ENCODE measurements at places on chromosomes 3 and 15.

DNA sequence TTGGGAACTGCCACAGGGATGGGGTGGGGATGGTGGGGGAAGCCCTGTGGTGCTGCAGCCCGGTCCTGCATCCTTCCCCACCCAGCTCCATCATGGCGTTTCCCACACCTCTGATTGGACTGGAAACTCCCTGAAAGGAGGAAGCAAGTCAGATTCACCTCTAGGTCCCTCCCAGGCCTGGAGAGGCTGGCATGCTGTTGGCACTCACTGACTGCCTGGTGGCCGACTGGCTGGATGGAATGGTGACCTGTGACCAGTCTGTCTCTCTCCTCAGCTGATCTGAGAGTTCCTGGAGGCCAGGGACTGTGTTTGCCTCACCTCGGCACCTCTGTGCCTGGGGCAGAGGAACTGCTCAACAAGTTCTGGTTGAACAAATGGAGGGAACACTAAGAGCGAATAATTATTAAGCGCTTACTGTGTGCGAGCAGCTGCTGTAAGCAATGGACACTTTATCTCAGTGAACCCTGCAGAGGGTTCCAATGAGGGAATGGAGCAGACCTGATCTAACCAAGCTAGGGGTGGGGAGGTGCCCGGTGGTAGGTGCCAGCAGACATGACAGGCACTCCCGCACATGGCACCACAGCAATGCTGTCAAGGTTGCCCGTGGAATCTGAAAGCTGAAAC lies 3.5 kb upstream of the HHATL start:
- no peak for DNase-seq

DNA sequence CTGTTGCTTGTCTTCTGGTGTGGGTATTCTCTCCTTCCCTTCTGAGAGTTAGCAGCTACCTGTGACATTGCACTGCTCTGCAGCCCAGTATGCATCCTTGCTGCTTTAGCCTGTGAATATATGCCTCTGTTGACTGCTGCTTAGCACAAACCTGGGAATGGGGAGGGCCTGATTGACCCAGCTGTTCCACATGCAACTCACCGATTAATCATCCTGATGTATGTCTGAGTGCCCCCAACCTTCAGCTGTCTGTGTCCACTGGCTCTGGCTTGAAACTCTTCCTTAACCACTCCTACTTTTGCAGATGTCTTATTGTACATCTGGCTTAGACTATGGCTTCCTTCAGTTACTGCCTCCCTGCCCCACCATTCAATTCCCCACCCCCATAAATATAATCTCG lies 119.1 kb downstream of the RASA2 start:
- DNase-seq, result no peak

GRCh38 chr15:34179234-34179633 lies 30.7 kb downstream of the KATNBL1 start:
- no peak for DNase-seq

GRCh38 chr3:185353225-185353624 lies 9.7 kb upstream of the MAP3K13 start:
- no peak for DNase-seq

GRCh38 chr3:102444101-102444500 lies 9.3 kb downstream of the ZPLD1 start:
- no peak for DNase-seq

- DNase-seq, result no peak
These were observed 280.9 kb downstream of the FOXP1 start for GRCh38 chr3:71302604-71303003.

- peak; percentile 57 for DNase-seq
These were observed 27.7 kb downstream of the RAB7A start for GRCh38 chr3:128753715-128754114.

DNA sequence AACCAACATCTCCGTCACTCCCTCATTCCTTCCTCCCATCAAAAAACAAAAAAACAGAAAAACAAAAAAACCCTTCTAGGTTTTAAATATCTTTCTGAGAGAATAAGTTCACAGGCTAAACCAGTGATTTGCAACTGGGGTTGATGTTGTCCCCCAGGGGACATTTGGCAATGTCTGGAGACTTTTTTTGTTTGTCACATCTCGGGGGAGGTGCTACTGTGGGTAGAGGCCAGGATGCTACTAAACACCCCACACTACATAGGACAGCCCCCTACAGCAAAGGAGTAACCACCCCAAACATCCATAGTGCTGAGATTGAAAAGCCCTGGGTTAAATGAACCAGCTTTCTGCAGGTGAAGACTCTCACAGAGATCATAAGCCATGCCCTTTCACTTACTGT lies 17.0 kb upstream of the PROK2 start:
- no peak for DNase-seq

DNA sequence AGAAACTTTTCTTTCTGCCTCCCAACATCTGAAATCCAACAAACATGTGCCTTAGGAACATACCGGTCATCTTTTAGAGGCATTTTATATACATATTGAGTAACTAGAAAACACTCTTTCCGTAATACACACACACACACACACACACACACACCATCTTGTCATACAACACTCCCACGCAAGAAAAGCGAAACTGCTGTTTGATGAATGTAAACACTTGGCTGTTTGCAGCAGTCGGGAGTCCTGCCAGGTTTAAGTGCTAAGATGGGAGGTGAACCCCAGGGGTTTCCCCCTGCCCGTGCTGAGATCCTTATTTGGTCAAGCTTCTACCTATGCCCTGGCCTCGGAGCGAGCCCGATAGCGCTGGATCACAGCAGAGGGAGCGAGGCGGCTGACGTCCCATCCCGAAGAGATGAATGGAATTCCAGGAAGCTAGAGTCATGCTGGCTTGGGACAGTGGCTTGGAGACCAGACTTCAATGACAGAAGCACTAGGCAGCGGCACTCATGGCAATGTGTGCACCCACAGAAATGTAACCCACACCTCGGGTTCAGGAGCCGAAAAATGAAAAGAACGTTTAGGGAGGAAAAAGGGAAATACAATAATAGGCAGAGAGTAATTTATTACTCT lies 1.3 kb upstream of the THBS1 start:
- DNase-seq, result no peak

DNA sequence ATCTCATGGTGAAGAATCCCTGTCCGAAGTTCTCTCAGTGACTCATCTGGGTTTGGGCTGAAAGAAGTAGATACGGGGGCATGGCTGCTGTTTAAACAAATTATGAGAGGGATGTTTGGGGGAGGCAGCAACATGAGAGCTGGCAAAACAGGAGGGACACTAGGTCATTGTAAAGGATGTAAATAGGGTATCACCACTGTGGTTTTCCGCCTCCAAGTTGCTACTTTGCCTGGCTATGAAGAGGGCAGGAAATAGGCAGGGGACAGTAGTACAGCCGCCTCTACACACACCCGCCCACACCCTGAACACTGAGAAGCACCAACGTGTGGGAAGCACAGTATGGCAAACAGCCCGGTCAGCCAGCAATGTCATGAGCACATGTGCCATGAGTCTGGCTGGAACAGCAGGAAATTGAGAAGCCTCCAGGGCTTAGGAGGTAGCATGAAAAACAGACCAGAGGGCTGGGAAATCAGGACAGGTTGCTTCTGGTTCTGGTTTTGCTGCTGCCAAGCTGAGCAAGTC lies 17.1 kb downstream of the HEXA start:
- no peak for DNase-seq

- DNase-seq, result no peak
These were observed 12.5 kb downstream of the COPG1 start for GRCh38 chr3:129261894-129262293.

DNA sequence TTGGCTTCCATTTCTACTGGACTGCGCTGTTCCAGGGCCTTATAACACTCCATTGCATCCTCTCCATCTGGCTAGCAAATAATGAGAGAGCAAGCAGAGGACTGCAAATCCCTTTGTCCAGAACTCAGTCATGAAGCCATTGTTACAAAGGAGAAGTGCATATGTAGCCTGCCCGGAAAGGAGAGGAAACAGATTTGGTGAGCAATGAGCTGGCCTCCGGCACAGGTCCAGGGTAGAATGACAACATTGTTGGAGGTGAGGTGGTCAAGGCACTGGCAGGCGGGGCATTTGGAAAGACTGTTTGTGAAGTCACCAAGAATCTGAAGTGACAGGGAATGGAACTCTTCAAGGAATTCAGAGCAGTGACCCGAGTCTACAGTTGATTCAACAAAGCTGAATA lies 25.0 kb upstream of the ATP1B3 start:
- DNase-seq, result no peak

GRCh38 chr3:39705351-39705900 lies 104.0 kb upstream of the MYRIP start:
- DNase-seq, result no peak

DNA sequence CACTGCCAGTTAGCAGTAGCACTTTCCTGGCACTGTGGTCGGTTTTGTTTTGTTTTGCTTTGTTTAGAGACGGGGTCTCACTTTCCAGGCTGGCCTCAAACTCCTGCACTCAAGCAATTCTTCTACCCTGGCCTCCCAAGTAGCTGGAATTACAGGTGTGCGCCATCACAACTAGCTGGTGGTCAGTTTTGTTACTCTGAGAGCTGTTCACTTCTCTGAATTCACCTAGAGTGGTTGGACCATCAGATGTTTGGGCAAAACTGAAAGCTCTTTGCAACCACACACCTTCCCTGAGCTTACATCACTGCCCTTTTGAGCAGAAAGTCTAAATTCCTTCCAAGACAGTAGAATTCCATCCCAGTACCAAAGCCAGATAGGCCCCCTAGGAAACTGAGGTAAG lies 22.6 kb downstream of the CLDN18 start:
- no peak for DNase-seq

DNA sequence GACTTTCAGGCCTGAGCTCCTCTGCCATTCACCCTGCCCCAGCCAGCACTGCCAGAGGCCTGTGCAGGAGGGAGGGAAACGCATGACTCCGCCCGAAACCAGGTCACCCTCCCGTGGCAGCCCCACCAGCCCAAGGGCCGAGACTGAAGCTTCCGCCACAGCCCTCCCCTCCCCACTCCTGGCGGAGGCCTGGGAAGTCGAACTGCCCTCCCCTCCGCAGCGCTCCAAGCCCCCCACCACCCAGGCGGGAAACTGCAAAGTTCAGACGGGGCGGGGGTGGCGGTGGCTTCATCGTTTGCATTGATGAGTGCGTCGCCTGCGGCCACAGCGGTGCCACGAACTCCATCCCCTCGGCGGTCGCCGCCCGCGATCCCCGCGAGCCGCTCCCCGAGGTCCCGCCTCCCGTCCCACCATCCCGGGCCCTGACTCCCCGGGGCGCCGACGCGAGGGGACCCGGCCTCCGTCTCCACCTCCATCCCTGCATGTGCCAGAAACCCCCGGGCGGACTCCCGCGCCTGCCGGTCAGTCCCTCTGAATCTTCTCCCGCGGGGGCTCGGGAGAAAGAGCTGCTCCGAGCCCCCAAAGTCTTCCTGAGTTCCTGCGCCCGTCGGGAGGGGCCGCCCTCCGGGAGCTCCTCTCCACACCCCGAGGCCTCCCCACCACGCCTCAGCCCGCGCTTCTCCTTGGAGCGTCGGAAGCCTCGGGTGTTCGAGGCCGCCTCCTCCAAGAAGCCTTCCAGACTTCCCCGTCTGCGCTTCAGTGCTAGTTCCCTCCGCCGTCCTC lies 698 bp downstream of the MELTF start:
- DNase-seq, result no peak

- no peak for DNase-seq
These were observed 60.8 kb downstream of the RAB11A start for GRCh38 chr15:65930134-65930533.

DNA sequence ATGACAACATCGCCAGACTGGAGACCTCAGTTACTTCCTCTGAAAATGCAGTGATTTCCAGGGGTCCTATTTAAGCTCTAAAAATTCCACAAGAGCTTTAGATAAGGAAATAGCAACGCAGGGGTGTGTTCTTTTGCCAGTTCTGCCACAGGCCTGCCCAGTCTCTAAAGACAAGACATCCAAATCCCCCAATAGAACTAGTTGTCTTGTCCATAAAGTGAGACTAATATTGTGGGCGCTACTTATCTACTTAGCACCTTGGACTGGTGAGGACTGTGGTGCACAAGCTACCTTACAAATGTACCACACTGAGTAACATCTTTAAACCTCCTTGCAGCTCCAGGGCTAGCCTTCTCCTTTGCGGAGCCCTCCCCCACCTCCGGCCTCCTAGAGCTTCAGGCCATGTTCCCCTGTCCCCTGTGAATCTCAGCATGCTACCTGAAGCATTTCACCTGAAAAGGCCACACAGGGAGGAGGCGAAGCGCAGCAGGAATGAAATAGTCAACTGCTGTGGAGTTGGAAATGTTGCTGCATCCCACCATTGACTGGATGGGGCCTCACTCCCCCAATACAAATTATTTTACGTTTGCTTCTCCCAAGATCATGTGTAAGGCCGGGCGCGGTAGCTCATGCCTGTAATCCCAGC lies 9.6 kb upstream of the LRRC2 start:
- DNase-seq, result no peak

DNA sequence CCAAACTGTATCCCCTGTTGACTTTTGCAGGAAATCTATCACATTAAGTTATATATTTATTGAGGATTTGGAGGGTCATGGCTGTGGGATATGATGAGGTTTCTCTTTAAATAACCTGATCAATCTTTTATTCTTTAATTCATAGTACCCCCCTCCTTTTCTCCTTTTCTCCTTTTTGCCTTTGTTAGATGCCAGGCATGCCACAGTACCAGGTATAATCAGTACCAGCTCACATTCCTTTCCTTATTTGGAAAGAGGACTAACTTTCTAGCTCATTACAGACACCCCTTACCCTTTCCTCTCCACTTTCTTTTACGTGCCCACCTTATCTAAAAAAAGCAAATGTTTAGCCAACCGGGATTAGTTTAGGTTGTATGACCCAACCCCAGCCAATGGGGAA lies 326.4 kb upstream of the NAALADL2 start:
- DNase-seq, result no peak

- no peak for DNase-seq
These were observed 39.4 kb downstream of the TNK2 start for GRCh38 chr3:195868866-195869412.

DNA sequence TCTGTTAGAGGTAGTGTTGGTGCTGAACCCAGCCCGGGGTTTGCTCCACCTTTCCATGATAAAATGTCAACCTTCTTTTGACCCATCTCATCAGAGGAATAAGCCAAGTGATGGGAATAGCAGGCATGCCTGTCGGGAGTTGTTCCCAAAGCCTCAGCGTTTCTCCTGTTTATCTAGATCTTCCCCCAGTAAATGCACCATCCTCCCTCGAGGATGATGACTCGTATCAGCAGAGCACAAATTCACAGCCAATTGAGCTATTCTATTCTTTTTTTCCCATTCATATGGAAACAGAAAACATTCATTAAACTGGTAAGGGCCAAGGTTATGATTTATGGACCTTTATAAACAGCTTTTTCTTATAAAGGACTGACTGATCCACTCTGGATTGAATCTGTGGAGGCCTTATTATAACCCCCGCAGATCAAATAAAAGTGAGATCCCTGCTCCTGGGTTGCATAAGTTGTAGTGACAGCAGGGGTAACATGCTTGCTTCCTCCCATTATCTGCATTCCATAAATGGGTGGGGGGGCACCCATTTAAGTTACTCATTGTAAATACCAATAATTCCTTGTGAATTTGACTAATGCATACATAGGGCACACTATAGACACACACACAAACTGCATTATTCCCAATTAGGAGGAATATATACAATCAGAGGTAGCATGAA lies 207.3 kb downstream of the PLCL2 start:
- no peak for DNase-seq

- DNase-seq, result no peak
These were observed 43.1 kb downstream of the LRRN1 start for GRCh38 chr3:3842356-3842755.
